Vagina (tissue), 2 donors: ENCODE measurements at places on chromosomes 7 and 10. TPM values are rescaled to one million over a fixed set of nuclear protein-coding genes. Genes with fewer than 3 reads are reported as not detected.

DNA sequence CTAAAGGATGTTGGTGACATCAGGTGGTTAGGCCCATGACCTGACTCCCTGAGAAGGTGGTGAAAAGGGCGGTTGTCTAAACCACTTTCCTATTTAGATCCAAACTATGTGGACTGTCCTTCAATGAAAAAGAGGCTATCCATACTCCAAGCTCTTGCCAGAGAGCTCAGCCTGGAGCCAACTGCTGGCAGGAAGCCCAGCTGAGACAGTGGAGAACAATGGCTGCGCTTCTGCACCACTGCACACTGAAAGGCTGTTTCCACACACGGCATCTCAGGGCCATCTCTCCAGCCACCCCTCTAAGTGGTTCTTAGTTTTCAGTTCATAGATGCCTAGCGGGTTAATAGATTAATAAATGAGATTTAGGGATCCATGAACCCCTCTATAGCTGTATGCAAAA is 488.8 kb upstream of the ZMIZ1 start:
- no peaks in the 10 kb centered on the region for H3K27me3 ChIP-seq
- no peak overlapping the region for H3K27ac ChIP-seq
- no peak overlapping the region for H3K4me3 ChIP-seq
- peaks cover 13% of the 10 kb centered on the region for H3K4me1 ChIP-seq
- H3K36me3 ChIP-seq, result no peaks in the 10 kb centered on the region

DNA sequence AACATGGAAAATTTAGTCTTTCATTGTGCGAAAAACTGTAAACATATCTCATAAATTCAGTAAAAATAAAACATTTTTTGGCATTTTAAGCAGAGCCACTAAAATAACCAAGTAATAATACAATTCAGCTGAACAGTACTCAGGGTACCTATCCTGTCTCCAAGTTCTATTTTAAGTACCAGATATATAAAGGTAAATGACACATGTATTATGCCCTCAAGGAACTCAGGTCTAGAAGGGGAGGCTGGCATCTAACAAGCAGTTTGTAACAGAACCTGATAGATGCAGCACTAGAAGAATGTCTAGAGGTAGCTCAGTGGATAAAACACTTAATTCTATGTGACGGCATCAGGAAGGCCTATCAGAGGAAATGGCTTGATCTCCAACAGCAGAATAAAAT is 112.2 kb downstream of the CRPPA start:
- no peak for DNase-seq
- no peaks in the 10 kb centered on the region for H3K36me3 ChIP-seq
- H3K27ac ChIP-seq, result no peak overlapping the region
- no peak overlapping the region for H3K4me3 ChIP-seq
- H3K4me1 ChIP-seq, result no peaks in the 10 kb centered on the region
- no peaks in the 10 kb centered on the region for H3K27me3 ChIP-seq

DNA sequence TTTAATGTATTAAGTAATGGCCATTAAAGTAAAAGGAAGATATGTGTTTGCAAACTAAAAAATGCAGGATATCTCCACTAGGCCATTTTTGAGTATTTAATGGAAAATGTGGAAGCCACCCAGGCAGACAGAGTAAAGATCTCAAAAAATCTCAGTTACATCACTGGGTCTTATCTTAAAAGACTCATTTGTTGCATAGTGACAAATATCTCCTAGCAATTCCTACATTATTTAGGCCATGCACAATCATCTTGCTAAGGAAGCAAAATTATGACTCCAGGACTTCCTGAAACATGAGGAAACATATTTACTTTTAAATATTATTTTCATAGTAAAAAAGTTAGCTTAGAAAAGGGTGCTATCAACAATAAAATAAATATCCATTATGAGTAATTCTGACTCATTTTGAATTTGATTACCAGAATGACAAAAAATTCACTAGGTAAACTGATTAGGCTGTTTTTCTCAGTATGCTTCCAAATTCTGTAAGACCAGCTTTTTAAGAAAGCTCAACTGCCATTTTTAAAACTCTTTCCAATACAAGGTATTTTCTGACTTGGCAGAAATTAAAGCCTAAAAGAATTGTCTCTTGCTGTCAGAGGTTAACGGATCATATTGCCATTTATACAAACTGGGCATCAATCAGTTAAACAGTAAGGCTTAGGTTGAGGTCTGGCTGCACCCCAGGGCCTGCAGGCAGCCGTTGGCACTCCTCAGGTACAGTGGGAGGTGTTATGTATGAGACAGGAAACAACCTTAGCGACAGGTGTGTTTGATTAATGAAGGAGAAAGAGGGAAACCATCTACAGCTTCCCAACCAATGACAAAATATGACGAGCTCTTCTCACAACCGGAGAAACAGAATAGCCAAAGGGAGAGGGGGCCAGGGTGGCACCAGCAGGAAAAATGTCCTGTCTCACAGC is 31.8 kb downstream of the PCLO start:
- H3K4me1 ChIP-seq, result no peaks in the 10 kb centered on the region
- no peak for DNase-seq
- H3K27ac ChIP-seq, result no peak overlapping the region
- H3K27me3 ChIP-seq, result no peaks in the 10 kb centered on the region
- H3K36me3 ChIP-seq, result no peaks in the 10 kb centered on the region

- no peak overlapping the region for H3K27ac ChIP-seq
- H3K27me3 ChIP-seq, result no peaks in the 10 kb centered on the region
- DNase-seq, result no peak
- H3K4me3 ChIP-seq, result no peak overlapping the region
These were observed 130.9 kb downstream of the NXPH1 start for GRCh38 chr7:8564281-8564680.

Gene C10orf105
- 0.49 TPM for total RNA-seq
